ENCODE measurements at places on chromosomes 2 and 18. TPM values are rescaled to one million over a fixed set of nuclear protein-coding genes. Genes with fewer than 3 reads are reported as not detected.

- DNase-seq, result no peak
Observed at GRCh38 chr2:166180951-166181812, 53.4 kb upstream of the SCN1A start.

DNA sequence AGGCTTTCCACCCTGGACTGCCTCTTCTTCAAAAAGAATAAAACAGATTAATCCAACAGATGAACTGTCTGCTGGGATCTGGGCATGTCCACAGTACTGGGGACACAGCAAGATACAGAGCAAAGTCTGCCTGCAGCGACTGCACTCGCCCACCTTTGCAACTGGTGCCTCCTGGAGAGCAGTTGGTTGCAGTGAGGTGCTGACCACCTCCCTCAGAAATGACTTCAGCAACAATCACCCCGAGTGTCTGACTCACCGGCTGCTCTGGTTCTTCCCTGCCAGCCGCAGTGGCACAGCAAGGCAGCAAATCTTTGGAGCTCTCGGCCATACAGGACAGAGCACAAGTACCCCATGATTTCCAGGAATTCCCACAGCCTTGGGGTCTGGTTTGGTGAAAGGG is 179.7 kb downstream of the ANAPC1 start:
- DNase-seq, result no peak

DNA sequence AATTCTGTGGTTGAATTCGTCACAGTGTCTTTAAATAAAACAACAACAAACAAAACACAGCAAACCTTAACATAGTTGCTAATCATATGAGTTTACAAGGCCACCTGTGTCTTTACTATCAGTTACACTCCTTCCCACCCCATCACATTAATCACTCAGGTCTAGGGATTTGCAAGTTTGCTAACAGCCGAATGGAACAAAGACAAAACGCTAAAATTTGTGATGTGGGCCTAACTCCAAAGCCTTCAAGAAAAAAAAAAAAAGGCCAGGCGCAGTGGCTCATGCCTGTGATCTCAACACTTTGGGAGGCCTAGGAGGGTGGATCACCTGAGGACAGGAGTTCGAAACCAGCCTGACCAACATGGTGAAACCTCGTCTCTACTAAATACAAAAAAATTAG is 566 bp upstream of the POLI start:
- no peak for DNase-seq

Gene RND3
- 40.1 TPM for total RNA-seq

Gene BCL2
- total RNA-seq, result 12.8 TPM

DNA sequence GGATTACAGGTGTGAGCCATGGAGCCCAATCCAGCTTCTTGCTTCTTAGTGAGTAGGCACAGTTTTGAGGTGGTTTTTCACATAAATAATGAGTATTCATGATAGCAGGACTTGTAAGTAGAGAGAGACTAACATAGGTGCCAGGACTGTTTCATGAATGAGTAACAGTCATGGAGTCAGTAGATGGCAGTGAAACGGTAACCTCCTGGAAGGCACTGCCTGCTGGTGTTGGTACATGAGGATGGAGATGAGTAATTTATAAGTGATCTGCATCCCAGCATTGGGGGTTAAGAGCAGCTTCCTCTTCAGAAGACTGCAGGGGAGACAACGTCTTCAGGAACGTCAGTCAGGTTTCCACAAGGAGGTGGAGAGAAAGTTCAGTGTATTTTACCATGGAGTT is 143.8 kb downstream of the HAUS1 start:
- no peak for DNase-seq

DNA sequence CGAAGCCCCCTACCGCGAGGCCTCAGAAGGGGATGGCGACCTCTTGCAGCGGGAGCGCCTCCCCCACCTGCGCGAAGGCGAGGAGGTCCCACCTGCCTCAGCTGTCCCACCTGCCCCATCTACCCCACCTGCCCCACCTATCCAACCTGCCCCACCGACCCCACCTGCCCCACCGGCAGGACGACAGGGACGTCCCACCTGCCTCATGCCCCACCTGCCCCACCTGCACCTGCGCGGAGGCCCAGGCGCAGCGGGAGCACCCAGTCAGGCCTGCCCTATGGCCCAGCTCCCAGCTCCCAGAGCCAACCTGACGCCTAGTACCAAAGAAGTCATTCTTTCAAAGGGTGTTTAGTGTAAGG is 489.1 kb upstream of the SMIM21 start:
- DNase-seq, result no peak

- DNase-seq, result no peak
Observed at GRCh38 chr2:7969756-7970515, 711.9 kb upstream of the ID2 start.

GRCh38 chr18:1914489-1914888 is 656.8 kb downstream of the METTL4 start:
- no peak for DNase-seq

- no peak for DNase-seq
Observed at GRCh38 chr2:41206004-41206403, 754.1 kb upstream of the SLC8A1 start.

- DNase-seq, result no peak
Observed at GRCh38 chr2:50318147-50318546, 713.8 kb downstream of the NRXN1 start.

Data from heart left ventricle (tissue), 16 donors.